ENCODE measurements at places on chromosomes 7 and 10.

DNA sequence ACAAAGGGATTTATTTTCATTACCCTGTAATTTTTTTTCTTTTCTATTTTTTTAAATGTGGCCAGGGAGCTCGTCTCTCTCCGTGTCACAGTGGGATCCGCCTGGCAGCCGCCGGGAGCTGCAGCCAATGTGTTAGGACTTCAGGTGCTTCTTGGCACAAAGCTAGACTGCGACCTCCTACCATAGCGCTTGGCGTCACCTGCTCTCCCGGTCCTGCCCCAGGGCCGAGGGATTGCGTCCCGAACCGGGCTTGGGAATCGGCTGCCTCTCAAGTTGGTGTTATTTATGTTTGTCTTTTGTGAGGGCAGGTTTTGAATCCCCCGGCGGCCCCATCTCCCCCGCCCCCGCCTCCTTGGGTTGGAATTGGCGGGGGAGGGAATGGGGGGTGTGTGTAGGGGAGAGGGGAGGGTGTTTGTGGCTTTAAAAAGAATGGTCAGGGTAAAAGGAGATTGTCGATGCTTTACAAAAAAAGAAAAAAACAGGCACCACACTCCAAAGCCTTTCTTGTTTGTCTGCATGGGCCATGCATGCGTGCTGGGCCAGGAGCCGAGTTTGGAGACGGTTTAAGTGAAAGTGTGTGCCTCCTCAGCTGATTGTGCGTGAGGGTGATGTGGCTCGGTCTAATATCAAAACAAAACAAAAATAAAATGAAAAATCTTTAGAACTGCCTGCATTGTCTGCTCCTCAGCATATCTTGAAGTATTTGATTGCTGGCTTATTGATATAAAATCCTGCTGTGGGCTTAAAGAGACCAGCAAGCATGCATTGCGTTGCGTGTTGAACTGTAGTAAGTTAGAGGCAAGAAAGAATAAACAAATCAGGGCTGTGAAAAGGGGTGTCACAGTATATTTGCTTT, 1.2 kb downstream of the PPP1R9A start:
- no peak for DNase-seq

DNA sequence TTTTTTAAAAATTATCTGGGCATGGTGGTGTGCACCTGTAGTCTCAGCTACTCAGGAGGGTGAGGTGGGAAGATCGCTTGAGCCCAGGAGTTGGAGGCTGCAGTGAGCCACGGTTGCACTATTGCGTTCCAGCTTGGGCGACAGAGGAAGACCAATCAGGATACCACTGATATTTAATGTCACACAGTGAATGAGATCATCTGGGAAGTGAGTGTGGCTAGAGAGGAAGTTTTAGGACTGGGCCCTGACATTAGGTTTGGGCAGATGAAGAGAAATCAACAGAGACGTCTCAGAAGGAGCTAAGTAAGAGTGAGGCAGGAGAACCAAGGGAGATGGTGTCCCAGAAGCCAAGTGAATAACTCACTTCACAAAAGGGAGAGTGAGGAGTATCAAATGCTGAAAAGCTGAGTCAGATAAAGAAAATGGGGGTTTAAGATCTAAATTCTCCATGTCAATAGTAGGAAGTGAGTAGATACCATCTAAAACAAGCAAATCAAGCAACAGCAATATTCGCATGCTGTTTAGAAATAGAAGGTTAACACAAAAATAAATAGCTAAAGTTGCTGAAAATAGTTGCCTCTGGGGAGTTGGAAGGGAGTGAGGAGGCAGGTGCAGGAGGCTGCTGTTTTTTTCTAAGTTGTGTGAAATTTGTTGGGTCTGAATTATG, 11.5 kb downstream of the PILRA start:
- DNase-seq: no peak

DNA sequence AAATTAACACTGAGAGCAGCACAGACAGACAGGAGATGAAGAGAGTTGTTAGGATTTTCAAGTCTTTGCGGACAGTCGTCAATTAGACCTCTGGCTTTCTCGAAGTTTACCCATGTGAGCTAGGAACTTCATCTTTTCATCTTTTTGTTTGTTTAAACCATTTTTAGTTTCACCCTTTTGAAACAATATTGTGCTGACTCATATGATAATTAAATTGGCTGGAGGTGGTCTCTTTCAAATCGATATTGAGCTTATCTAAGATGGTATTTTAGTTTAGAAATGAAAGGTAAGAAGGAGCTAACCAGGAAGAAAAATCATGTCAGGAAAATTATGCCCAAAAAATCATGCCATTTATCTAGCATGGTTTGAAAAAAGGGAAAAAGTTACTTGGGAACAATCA, 415.8 kb upstream of the SEMA3A start:
- no peak for DNase-seq

DNA sequence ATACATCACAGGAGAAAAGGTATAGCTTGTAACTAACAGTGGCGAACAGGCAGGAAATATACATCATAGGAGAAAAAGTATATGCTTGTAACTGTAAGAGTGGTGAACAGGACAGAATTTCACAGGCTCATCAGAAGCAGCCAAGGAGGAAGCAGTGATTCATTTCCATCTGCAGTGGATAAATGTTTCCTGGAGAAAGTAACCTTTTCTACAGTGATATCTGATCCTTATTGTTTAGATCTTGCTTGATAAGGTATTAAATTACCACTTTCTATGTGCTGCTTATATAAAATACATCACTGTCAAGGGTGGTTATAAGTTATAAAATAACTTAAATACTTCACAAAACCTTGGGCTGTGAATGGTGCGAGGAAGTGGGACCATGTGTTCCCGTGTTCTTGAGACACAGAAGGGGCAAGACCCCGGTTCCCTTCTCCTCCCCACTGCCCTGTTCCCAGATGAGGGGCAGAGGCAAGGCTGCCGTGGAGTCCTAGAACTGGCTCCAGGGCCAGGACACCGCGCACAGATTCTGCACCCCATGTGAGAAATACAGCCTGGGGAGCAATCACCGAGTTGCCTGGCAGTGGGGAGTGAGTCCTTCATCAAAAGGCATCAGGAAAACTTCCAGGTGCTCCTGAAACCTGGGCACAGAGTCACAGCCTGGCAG, 135.2 kb downstream of the DIP2C start:
- no peak for DNase-seq

DNA sequence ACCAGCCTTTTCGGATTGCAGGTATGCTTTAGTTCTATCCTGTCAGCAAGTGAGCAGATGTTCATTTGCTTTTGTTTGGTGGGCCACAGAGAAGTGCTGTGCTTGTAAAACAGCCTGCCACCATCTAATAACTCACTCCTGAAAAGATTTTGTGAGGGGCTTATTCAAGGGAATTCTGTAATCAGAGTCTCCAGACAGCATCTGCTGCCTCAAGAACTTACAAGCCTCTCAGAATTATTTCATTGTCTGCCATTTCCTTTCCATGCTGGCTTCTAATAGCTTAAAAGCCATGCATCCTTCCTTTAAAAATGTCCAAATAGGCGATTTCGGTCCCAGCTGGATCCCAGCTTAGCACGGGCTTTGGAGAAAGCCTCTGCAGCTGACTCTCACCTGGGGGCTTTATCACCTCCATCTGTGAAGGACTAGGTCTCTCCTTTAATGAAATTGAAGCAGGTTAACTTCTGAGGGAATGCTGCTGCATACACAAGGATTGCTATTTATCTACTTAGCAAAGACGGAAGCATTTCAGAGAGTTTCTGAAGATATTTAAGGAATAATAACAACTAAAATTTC, 48.0 kb downstream of the MALRD1 start:
- DNase-seq: no peak

DNA sequence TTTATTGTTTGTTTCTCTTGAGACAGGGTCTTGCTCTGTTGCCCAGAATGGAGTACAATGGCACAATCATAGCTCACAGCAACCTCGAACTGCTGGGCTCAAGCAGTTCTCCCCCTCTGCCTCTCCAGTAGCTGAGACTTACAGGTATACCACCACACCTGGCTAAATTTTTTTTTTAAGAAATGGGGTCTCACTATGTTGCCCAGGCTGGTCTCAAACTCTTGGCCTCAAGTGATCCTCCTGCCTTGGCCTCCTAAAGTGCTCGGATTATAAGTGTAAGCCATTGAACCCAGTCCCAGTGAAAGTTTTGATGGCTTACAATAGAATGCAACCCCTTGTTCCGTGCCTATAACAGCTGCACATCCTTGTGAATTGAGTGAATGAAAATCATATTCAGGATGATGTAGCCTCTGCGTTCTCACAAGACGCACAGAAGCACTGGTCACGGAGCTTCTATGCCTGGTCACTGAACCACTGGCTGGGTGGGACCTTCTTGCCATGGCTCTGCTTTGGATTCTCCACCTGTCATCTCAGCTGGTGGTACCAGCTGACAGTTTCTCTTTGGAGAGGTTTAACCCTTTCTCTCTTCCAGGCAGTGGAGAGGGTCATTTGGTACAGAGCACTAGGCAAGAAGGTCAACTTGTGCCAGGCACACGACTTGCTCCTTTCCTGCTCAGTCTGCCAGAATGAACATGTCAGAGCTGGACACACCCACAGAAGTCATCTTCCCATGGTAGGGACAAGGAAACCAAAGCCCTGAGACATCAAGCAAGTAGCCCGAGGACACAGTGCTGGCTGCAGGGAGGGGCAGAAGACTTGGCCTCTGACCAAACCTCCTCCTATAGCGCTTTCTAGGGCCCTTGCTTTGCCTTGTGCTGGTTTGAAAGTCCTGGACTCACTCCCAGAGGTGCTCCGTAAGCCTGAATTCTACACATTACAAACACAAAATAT, 89.6 kb downstream of the ATXN7L1 start:
- DNase-seq: no peak

Data from effector CD4-positive, alpha-beta T cell (primary cell).